ENCODE measurements at places on chromosomes 5 and 9.

DNA sequence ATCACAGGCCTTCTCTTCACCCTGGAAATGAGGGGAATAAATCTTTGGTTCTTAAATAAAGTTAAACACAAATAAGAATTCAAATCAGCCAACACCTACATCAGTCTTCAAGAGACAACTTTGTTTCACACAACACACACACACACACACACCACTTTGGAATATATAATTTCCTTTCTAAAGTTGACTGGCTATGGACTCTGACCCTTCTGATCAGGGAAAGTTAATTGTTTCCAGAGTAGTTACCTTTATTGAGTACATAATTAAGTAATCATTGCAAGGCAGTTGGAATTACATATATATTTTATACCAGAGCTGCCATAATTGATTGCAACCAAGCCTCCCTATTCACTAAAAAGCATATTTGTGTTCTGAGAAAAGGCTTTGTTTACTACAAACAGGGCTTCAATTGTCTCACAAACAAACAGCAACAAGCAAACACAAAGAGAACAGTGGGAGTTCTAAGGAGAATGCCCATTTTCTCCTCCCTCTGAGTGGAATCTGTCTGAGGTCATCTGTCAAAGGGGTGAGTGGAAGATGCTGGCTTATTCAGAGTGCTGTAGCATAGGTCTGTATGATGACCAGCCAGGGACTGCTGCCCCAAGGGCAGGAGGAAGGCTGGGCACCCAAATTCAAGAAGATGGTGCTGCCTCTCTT is 136.6 kb downstream of the SEMA6A start:
- no peak for DNase-seq

- peak; percentile 6 for DNase-seq
Measured at GRCh38 chr5:34957857-34958690, 28.7 kb downstream of the DNAJC21 start.

DNA sequence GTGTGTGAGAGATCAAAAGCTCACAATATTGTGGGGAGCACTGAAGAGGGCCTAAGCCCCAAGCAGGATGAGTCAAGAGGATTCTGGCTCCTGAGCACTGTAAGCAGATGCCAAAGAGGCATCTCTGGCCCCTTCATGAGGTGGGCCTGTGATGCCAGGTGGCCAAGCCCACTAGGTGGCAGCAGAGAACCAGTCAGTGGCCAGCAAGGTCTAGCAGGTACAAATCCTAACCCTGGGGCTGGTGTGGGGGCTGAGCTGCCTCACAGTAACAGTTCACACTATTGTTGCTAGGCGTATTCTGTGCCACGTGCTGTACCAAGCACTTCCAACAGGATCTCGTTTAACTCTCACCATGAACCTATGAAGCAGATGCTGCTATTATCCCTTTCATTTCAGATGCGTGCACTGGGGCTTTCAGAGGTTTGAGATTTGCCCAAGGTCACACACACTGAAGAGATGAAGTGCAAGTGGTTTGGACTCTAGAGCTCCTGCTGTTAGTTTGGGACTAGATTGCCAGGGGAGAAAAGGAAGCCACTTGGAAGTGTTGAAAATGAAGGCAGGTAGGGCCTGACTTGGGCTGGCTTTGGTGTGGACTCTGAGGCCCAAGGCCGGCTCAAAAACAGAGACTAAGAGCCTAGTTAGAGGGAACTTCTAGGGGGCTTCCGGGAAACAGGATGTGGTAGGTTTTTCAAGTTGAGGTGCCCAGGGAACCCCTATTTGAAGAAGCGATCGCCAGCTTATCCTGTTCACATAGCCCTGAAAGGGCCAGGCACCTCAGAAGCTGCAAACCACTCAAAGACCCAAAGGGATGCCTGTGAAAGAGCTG is 4.4 kb upstream of the MLANA start:
- DNase-seq: peak; percentile 86

DNA sequence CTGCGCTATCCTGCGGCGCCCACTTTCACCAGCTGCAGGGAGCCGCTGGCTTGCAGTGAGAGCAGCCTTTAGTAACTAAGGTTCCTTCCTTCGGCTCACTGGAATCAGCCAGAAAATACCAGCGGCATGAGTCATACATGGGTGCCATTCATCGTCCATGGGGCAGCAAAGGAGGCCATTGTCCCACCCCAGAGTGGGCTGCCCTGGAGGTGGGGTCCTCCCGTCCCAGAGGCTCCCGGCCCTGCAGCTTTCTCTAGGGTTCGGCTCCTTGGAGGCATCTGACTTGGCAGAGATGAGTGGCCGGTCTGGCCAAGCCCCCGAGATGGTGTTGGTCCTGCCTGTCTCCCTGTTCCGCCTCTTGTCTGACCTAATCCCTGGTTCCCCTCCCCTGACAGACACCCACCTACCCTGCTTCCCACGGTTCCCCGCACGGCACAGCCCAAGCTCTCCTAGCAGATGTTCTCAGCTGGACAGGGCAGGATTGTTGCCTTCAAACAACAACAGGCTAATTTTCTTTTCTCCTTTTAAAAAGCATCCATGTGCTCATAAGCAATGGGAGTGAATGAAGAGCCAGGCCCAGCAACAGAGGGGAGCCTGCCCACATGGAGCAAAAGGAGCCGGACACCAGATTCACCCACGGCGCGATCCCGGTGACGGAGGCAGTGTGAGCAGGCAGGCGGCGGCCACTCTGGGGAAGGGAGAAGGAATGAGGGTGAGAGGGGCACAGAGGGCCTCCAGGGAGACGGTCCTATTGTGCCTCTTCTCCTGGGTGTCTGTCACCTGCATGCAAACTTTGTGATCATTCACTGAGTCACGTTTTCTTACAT is 97.0 kb upstream of the COL5A1 start:
- no peak for DNase-seq

DNA sequence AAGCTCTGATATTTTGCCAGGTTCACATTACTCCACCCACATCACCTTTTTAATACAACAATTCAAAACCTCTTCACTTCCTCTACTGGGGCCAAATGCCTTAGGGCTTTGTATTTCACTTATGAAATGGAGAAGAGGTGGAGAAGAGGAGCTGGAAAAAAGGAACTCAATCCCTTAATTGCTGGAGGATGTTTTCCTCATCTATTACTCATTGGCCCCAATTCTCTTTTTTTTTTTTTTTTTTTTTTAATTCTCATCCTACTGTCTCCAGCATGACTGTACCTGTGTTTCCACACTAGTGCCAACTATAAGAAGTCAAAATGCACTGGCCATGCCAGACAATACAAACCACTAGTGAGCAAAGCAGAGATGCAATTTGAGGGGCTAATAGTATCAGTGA is 20.9 kb downstream of the FAM13B start:
- no peak for DNase-seq

- no peak for DNase-seq
Measured at GRCh38 chr5:174337276-174338184, 292.0 kb downstream of the NSG2 start.

DNA sequence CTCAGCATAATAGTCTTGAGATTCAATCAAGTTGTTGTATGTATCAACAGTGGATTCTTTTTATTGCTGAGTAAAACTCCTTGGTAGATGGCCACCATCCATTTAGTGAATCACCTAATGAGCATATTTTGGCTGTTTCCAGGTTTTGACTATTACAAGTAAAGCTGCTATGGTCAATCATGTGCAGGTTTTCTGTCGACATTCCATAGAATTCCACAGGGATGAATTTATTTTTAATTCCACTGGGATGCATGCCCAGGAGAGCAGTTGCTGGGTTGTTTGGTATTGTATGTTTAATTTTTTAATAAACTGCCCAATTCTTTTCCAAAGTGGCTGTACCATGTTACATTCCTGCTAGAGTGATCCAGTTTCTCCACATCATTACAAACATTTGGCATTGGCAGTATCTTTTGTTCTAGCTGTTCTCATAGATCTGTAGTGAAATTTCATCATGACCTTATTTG is 10.5 kb upstream of the S1PR3 start:
- DNase-seq: no peak

DNA sequence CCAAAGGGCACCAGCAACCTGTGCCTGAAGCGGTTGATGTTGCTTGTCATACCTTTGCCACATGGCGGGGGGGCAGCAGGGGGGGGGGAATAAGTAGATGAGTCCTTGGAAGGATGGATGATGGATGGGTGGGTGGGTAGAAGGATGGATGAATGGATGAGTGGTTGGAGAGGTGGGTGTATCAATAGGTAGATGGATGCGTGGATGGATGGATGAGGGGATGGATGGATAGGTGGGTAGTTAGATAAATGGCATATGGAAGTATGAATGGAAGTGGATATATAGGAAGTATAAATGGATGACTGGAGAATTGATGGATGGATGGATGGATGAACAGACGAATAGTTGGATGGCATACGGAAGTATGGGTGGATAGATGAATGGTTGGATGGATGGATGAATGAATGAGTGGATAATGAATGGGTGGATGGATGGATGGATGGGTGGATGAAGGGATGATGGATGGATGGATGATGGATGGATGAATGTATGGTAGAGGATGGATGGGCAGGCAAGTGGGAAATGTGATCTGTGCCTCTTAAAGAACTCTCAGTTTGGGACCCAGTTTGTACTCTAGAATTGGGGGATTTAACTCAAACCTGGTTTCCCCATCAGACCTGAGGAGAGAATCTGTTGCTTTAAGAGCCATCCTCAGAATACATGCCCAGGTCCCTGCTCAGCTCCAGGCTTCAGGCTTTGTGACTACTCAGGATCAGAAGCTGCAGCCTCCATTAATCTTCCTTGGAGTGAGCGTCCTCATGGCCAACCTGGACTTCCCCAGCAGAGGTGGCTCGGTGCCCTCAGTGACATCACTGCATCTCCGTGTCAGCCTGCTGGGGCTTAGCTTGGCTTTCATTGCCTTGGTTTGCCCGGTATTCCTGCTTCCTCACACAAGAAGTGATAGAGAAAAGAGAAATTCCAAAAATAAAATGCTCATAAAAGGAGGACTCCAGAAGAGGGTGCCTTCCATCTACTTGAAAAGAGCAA is 27.6 kb upstream of the SUSD3 start:
- DNase-seq: no peak

- no peak for DNase-seq
Measured at GRCh38 chr5:138762110-138762509, 8.9 kb downstream of the CTNNA1 start.

DNA sequence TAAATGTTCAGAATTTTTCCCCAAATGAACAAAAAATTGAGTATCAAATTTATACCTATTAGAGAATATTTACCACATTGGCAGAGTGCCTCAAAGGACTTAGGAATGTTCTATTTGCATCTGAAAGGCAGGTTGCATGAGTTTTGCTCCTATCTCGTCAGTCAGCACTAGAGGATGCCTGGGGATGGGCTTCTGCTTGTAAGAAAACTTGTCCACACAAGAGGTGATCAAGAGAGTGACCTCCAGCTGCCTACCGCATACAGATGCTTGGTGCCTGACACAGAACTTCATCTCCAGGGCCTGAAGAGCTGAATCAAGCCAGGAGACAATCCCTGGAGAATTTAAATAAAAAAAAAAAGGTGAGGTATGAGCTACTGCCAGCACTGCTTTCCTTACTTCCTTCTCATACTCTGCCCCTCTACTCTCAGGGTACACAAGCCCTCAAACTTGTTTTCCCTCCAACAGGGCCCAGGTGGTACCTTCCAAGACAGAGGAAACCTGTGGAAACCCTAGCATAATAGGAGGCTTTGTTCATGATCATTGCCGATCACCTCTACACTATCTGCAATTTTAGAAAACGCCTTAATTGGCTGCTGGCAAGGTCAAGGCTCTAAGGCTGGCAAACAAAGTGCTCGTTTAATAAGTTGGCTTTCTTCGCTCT is 166.6 kb downstream of the ELAVL2 start:
- DNase-seq: no peak

- DNase-seq: no peak
Measured at GRCh38 chr5:44981708-44982107, 173.0 kb downstream of the MRPS30 start.

DNA sequence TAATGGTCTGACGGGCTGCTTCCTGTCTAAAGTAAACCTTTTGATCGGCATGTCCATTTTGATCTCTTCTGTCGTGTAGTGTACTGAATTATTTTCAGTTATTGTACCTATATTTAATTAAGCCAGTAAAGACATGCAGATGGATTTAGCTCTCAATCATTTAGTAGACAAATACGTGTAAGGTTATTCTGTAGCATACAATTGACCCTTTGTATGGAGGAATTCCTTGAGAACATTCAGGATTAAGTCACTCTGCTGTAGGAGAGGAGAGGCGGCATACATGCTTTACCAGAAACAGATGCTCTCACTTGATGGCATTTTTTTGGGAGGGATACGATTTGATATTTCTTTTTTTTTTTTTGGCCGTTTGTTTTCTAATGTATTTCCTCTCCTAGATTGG is 141.0 kb downstream of the PBX3 start:
- DNase-seq: no peak

DNA sequence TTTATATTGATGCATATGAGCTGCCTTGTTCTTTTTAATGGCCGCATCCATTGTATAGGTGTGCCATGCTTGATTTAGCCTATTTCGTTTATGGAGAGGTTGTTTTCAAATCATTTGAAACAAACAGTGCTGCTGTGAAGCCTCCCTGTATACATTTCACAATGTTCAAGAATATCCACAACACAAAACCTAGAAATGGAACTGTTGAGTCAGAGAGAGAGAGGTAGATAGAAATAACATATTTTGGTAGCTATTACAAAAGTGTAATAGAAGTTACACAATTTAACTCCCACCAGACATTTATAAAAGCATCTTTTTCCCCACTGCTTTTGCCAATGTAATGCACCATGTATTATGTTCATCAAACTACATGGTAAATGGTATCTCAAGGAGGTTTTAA is 82.0 kb downstream of the FRMD3 start:
- no peak for DNase-seq

GRCh38 chr9:22452415-22453010 is 5.9 kb downstream of the DMRTA1 start:
- DNase-seq: peak; percentile 8

DNA sequence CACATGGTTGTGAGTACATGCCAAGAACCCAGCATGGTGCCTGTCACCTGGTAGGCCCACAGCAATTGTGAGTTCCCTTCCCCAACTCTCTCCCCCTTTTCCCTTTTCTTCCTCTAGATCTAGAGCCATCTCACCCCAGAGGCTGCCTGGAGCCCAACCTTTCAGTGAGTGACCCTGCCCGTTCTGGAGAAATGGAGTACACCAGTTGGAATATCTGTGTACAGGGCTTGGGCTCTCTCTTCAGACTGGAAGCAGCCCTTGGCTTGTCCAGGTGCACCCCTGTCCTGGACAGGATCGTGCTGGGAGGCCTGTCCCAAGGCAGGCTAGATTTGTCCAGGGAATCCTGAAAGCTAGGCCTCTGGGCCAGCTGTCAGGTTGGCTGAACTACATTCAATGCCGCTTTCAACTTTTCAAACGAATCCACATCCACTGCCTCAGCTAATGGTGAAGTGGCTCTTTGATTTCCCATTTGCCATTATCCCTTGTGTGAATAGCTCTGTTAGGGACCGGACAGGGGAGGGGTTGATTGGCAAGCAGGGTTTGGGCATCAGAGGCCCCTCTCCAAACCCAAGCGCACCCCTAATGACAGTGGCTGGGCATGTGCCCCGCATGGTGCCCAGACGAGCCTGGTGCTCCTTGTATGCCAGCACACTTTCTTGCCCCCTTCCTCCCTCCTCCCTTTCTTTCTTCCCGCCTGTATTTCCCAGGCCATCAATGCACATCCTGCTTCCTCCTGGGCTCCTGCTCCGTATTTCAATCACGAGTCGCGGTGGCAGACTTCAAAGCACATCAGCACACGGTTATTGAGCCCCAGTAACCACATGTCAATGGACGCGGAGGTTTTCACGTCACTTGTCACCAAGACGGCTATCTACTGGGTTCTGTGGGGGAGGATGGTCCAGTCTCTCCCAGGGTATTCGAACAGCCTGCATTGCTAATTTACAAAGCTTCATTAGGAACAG is 211.2 kb downstream of the DAB2IP start:
- DNase-seq: no peak

Data from thymus (tissue), 14 donors.